ENCODE measurements at places on chromosomes 16 and 17.

DNA sequence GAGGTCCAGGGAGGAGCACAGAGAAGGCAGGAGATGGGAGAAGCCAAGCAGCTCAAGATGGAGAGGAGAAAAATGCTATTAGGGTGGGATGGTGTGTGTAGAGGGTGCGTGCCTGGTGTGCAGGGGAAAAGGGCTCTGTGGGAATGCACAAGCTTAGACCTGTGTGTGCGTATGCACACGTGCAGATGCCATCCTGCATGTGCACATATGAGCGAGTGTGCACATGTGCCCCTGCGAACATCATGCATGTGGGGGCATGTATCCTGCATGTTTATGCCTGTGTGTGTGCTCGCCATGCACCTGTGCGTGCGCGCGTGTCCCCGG lies 438 bp upstream of the KCNJ12 start:
- peak overlapping the region; percentile 60 for H3K4me3 ChIP-seq
- H3K4me1 ChIP-seq: peaks cover 11% of the 10 kb centered on the region
- H3K27ac ChIP-seq: no peak overlapping the region
- no peaks in the 10 kb centered on the region for H3K27me3 ChIP-seq
- no peak for DNase-seq

- H3K27me3 ChIP-seq: no peaks in the 10 kb centered on the region
- no peak for DNase-seq
- no peaks in the 10 kb centered on the region for H3K4me1 ChIP-seq
Observed at GRCh38 chr17:73187203-73187769, 5.6 kb upstream of the COG1 start.

- no peaks in the 10 kb centered on the region for H3K27me3 ChIP-seq
- H3K4me3 ChIP-seq: no peak overlapping the region
- peaks cover 47% of the 10 kb centered on the region for H3K4me1 ChIP-seq
Observed at GRCh38 chr17:76161619-76162266, 20.7 kb upstream of the FOXJ1 start.

GRCh38 chr17:921161-921560 lies 58.4 kb downstream of the NXN start:
- no peak overlapping the region for H3K27ac ChIP-seq
- no peaks in the 10 kb centered on the region for H3K36me3 ChIP-seq
- no peak for DNase-seq
- H3K4me3 ChIP-seq: no peak overlapping the region
- no peaks in the 10 kb centered on the region for H3K4me1 ChIP-seq

- no peak overlapping the region for H3K27ac ChIP-seq
- DNase-seq: no peak
- H3K27me3 ChIP-seq: no peaks in the 10 kb centered on the region
- H3K4me1 ChIP-seq: no peaks in the 10 kb centered on the region
Observed at GRCh38 chr17:43598357-43599045, 52.4 kb upstream of the ETV4 start.

GRCh38 chr17:74862108-74862901 lies 2.6 kb upstream of the GRIN2C start:
- peaks cover 13% of the 10 kb centered on the region for H3K4me1 ChIP-seq
- no peaks in the 10 kb centered on the region for H3K36me3 ChIP-seq

GRCh38 chr17:68790492-68790891 lies 164.7 kb downstream of the ABCA8 start:
- H3K27me3 ChIP-seq: no peaks in the 10 kb centered on the region
- DNase-seq: no peak
- peaks cover 44% of the 10 kb centered on the region for H3K4me1 ChIP-seq

GRCh38 chr16:65534121-65534528 lies 412.3 kb upstream of the CDH11 start:
- no peaks in the 10 kb centered on the region for H3K27me3 ChIP-seq

- DNase-seq: no peak
- no peak overlapping the region for H3K4me3 ChIP-seq
- H3K4me1 ChIP-seq: peaks cover 26% of the 10 kb centered on the region
- H3K27me3 ChIP-seq: no peaks in the 10 kb centered on the region
- no peaks in the 10 kb centered on the region for H3K36me3 ChIP-seq
Observed at GRCh38 chr17:15257796-15258512, 7.2 kb downstream of the PMP22 start.

DNA sequence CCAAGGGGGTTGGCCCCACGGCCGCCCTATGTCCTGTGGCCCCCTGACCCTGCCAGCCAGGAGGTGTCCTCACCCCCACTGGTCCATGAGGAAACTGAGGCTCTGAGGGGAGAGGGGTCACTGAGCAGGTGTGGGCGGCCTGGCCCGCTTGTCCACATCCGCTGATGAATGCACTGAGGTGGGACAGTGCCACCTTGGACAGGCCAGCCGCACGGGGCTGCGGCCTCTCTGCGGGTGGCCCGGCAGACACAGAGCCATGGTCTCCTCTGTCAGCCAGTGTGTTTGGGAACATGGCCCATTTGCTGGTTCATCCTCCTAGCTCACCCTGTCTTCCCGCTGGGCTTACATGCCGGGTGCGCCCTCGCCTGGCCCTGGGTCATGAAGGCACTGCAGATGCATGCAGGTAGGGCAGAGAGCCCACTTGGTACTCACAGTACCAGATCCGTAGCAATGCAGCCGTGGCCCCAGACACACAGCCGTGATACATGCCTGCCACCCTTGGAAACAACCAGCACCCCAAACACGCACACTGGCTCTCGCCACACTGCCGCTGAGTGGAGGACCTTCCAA lies 93.9 kb downstream of the ENGASE start:
- H3K27ac ChIP-seq: no peak overlapping the region
- H3K36me3 ChIP-seq: no peaks in the 10 kb centered on the region
- no peak for DNase-seq
- no peak overlapping the region for H3K4me3 ChIP-seq
- H3K4me1 ChIP-seq: no peaks in the 10 kb centered on the region

GRCh38 chr17:74042744-74043486 lies 160.6 kb upstream of the RPL38 start:
- H3K27ac ChIP-seq: no peak overlapping the region
- no peak overlapping the region for H3K4me3 ChIP-seq
- H3K36me3 ChIP-seq: no peaks in the 10 kb centered on the region
- no peaks in the 10 kb centered on the region for H3K27me3 ChIP-seq

DNA sequence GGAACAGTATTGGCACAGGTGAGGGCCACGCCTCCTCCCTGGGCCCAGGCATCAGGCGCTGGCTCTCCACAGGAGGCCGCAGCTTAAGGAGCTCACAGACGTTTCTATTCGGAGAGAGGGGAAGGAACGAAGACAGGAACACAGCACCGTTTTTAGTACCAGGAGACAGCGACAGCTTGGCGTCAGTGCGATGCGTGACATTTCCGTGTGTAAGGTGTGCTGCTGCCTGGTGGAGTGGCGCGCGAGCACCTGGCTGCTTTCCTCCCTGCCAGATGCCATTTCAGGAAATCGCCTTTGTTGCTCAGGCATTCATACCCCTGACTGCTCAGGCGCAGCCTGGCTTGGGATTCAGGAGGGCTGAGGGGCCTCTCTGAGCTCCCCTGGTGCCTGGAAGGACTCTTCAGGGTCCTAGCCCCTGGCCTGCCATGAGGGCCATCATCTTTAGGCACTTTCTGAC lies 367.5 kb downstream of the CPPED1 start:
- no peak overlapping the region for H3K4me3 ChIP-seq
- H3K36me3 ChIP-seq: no peaks in the 10 kb centered on the region
- H3K4me1 ChIP-seq: no peaks in the 10 kb centered on the region
- no peak for DNase-seq
- no peak overlapping the region for H3K27ac ChIP-seq

GRCh38 chr16:57004387-57005250 lies 15.3 kb downstream of the NLRC5 start:
- H3K4me3 ChIP-seq: no peak overlapping the region
- no peaks in the 10 kb centered on the region for H3K36me3 ChIP-seq
- H3K27me3 ChIP-seq: no peaks in the 10 kb centered on the region
- H3K4me1 ChIP-seq: no peaks in the 10 kb centered on the region

GRCh38 chr16:30046178-30046577 lies 15.1 kb upstream of the TLCD3B start:
- no peaks in the 10 kb centered on the region for H3K36me3 ChIP-seq
- no peaks in the 10 kb centered on the region for H3K4me1 ChIP-seq
- no peak overlapping the region for H3K27ac ChIP-seq
- no peak for DNase-seq
- no peaks in the 10 kb centered on the region for H3K27me3 ChIP-seq
- no peak overlapping the region for H3K4me3 ChIP-seq

- peaks cover 15% of the 10 kb centered on the region for H3K4me1 ChIP-seq
- H3K36me3 ChIP-seq: no peaks in the 10 kb centered on the region
- no peak overlapping the region for H3K27ac ChIP-seq
- H3K4me3 ChIP-seq: no peak overlapping the region
Observed at GRCh38 chr17:74271281-74271680, 2.8 kb upstream of the DNAI2 start.

DNA sequence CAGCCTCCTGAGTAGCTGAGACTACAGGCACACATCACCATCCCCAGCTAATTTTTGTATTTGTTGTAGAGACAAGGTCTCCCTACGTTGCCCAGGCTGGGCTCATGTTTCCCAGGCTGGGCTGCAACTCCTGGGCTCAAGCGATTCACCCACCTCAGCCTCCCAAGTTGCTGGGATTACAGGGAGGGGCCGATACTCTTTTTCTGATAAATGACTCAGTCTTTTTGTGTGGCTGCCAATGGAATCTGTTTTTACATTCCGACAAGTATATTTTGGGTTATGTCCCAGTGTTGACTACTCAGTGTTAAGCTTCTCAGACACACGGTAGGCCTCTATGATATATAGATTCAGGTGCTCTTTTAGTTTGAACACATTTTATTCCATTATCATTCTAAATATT lies 58.1 kb downstream of the SLFN11 start:
- DNase-seq: no peak
- no peak overlapping the region for H3K4me3 ChIP-seq
- no peak overlapping the region for H3K27ac ChIP-seq
- H3K4me1 ChIP-seq: peaks cover 7% of the 10 kb centered on the region
- no peaks in the 10 kb centered on the region for H3K36me3 ChIP-seq
- H3K27me3 ChIP-seq: no peaks in the 10 kb centered on the region

GRCh38 chr16:51941412-51941811 lies 605.5 kb downstream of the TOX3 start:
- no peaks in the 10 kb centered on the region for H3K36me3 ChIP-seq
- no peak overlapping the region for H3K27ac ChIP-seq
- no peak for DNase-seq
- H3K4me3 ChIP-seq: no peak overlapping the region
- H3K27me3 ChIP-seq: no peaks in the 10 kb centered on the region

GRCh38 chr17:43913584-43913983 lies 6.2 kb upstream of the MPP2 start:
- no peak overlapping the region for H3K27ac ChIP-seq
- DNase-seq: no peak
- no peaks in the 10 kb centered on the region for H3K36me3 ChIP-seq
- H3K4me1 ChIP-seq: peaks cover 9% of the 10 kb centered on the region

DNA sequence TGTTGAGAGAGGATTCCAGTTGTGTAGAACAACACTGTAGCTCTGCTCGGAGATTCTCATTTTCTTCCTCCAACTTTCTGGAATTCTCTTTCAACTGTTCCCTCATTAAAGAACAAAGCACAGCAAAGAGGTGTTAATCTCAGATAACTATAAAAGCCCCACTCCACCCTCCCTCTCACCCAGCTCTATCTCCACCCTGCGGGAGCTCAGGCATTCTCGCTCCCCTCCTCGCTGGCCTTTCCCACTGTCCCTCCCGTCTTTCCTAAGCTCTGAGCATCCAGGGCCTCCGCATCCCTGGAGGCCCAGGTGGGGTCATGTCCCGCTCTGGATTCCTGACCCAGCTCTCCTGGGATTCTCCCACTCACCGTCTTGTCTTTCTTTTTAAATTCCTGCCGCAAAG lies 35.1 kb downstream of the DHX38 start:
- peaks cover 8% of the 10 kb centered on the region for H3K4me1 ChIP-seq
- no peak overlapping the region for H3K27ac ChIP-seq
- no peaks in the 10 kb centered on the region for H3K36me3 ChIP-seq
- no peak for DNase-seq
- H3K27me3 ChIP-seq: no peaks in the 10 kb centered on the region
- H3K4me3 ChIP-seq: no peak overlapping the region

DNA sequence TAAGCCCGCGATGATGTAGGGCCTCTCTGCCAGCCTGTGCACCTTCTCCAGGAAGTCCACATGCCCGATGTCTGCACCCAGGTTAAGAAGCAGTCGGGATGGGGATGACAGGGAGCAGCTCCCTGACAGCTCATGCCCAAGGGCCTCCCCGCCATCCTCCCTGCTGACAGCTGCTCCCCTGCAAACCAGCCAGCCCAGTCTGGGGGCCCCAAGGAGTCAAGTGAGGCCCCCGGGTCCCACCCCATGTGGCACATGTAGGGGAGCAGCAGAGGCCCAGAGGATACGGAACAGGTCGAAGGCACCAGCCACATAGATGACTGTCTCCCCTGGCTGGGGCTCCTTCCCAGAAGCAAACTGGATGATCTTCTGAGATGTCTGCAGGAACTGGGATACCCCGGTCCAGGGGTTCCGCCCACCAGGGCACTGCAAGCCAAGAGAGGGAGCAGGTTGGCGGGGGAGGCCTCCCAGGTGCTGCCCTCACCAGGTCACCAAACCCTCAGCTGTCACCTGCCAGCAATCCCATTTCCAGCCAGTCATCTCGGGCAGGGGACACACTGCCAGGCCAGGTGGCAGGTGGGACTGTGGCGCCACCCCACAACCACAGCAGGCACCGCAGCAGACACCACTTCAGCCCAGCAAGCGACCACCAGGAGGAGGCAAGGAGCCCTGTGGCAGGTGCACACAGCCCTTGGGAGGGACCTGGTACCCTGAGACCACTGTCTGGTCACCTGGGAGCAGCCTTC lies 4.6 kb downstream of the PCYT2 start:
- H3K36me3 ChIP-seq: no peaks in the 10 kb centered on the region
- peaks cover 15% of the 10 kb centered on the region for H3K4me1 ChIP-seq
- DNase-seq: no peak
- no peak overlapping the region for H3K27ac ChIP-seq
- H3K27me3 ChIP-seq: no peaks in the 10 kb centered on the region
- no peak overlapping the region for H3K4me3 ChIP-seq

DNA sequence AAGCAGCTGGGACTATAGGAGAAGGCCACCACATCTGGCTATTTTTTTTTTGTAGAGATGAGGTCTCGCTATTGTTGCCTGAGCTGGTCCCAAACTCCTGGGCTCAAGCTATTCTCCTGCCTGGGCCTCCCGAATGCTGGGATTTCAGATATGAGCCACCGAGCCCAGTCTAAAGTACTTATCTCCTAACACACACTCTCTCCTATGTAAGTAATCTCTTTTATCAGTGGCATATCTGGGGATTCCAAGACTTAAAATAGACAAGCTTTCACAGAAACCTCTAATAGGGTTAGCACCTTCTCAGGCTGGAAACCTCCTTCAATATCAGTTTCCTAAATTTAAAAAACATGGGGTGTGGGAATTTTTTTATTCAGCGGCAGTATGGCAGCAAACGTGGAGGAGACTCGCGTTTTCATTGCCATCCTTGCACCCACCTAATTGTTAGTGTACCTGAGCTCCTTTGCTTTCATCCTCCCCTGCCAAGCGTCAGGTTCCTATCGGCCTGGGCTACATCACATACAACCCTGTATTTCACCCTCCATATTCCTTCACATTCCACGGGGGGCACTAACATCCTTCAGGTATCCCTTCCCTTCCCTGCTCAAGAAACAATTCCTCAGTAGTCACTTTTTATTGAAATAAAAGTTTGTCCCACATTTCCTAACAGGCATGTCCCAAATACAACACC lies 1.1 kb downstream of the EZH1 start:
- H3K36me3 ChIP-seq: no peaks in the 10 kb centered on the region
- no peaks in the 10 kb centered on the region for H3K27me3 ChIP-seq
- peak overlapping the region; percentile 94 for H3K27ac ChIP-seq
- H3K4me1 ChIP-seq: peaks cover 14% of the 10 kb centered on the region
- no peak for DNase-seq
- H3K4me3 ChIP-seq: peak overlapping the region; percentile 91

GRCh38 chr16:4309833-4310266 lies 6.0 kb upstream of the GLIS2 start:
- H3K4me3 ChIP-seq: no peak overlapping the region
- H3K27ac ChIP-seq: no peak overlapping the region
- peak; percentile 58 for DNase-seq
- no peaks in the 10 kb centered on the region for H3K27me3 ChIP-seq

Measured in testis (tissue), 5 donors.